Islet precursor cell (in vitro differentiated cells): ENCODE measurements at places on chromosomes 13 and 19.

GRCh38 chr13:112182846-112183531, 116.0 kb downstream of the SOX1 start:
- DNase-seq, result peak; percentile 45

- DNase-seq, result no peak
Measured at GRCh38 chr19:14103310-14103709, 12.8 kb upstream of the SAMD1 start.

DNA sequence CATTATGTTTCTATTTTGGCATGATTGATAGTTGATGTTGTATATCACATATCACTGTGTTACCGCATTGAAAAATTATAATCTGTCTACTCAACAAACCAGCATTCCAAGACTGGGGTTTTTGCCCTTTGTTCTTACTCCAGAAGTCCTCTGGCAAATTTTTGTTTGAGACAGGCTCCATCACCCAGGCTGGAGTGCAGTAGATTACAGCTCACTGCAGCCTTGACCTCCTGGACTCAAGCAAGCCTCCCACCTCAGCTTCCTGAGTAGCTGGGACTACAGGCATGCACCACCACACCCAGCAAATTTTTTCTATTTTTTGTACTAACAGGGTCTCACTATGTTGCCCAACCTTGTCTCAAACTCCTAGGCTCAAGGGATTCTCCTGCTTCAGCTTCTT, 741.0 kb downstream of the PCDH9 start:
- DNase-seq, result no peak

DNA sequence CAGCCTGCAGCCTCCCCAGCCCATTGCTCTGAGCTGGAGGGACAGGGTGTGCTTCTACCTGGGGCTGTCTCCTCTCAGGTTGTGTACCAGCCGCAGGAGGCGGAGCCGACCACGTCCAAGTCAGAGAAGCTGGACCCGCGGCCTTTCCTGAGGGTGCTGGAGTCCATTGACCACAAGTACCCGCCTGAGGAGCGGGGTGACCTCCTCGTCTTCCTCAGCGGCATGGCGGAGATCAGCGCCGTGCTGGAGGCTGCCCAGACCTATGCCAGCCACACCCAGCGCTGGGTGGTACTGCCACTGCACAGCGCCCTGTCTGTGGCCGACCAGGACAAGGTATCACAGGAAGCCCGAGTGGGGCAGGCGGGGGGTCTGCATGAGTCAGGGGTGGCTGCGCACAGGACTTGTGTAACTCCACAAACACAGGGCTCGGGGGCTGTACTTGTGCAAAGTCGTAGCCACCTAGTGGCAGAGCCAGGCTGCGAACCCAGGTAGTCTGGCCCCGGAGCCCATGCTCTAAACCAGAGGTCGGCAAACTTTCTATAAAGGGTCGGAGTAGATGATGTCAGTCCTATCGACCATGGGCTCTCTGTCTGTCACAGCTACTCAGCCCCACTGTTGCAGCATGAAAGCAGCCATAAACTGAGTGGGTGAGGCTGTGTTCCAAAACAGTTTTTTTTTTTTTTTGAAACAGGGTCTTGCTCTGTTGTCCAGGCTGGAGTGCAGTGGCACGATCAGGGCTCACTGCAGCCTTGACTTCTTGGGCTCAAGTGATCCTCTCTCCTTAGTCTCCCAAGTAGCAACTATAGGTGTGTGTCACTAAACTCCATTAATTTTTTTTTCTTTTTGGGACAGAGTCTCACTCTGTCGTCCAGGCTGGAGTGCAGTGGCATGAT, 8.9 kb downstream of the DHX34 start:
- DNase-seq, result no peak

DNA sequence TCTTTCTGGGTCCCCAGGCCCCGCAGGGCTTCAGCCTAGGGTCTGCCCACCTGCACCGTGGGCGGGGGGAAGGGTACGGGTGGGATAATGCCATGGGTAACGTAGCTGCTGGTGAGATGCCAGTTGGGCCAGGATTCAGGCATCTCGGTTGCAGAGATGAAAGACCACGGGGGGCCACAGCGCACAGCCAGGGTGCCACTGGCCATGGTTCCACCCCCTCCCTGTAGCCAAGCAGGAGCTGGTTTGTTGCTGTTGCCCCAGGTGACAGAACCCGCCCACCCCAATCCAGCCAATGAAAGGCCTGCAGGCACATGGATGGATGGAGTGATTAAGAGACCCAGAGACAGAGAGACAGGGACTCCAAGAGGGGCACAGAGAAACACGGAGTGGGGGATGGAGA, 1.0 kb upstream of the CGB7 start:
- DNase-seq, result peak; percentile 63

DNA sequence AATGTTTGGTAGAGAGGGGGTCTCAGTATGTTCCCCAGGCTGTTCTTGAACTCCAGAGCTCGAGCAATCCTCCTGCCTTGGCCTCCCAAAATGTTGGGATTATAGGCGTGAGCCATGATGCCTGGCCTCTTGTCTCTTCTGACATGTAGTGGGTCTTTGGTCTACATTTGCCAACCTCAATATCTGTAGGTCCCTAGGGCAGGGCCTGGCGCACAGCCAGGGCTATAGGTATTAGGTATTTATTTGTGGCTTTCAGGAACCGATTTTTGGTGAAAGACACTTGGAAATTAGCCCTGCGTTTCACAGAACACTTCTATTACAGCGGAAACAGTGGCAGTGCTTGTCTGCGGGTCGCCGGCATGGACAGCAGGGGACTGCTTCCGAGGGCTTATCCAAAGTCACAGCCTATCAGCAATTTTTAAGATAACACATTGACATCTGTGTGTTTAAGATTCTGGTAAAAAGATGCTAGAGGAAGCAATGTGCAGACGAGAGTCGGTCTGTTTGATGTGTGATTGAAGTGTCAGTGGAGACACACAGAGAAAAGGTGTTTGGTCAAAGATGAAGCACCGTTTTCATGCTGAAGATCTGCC, 14.5 kb downstream of the ZNF536 start:
- DNase-seq, result no peak

DNA sequence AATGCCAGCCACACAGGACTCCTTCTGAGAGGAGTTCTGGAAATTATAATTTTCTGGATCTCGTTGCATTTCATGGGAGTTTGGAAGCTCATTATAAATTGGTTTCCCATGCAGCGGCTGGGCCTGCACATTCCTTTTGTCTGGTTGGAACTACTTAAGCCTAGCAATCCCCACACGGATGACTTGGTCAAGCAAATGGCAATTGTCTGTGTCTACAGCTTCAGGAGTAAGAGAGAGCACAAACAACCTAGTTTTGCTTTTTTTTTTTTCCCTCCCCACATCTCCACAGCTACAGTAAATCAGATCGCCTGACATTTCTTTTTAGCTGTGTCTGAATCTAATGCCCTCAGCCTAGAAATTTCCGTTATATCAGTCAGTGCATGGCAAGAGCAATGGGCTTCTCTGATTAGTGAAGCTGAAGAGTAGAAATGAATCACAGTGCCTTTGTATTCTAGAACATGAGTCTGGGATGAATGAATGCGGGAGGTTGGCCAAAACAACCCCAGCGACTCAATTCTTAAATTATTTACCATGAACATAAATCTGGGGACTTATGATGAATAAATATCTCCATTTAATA, 15.1 kb downstream of the PCDH8 start:
- DNase-seq, result no peak

DNA sequence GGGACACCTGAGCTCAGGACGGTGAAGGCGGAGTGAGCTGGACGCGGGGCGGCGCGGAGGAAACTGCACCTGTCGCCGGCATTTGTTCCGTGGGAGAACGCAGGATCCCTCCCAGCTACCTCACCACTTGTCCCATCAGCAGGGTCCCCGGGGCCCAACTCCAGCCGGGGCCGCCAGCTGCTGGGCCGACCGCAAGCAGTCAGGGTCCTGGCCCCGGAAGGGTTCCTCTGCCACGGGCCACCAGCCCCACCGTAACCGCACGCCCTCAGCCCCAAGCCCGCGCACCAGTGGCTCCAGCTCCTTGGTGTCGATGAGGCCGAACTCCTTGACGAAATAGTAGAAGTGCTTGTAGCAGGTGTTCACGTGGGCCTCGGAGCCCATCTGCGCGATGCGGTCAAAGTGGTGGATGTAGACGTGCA, 19.6 kb downstream of the MOB3A start:
- DNase-seq, result no peak

DNA sequence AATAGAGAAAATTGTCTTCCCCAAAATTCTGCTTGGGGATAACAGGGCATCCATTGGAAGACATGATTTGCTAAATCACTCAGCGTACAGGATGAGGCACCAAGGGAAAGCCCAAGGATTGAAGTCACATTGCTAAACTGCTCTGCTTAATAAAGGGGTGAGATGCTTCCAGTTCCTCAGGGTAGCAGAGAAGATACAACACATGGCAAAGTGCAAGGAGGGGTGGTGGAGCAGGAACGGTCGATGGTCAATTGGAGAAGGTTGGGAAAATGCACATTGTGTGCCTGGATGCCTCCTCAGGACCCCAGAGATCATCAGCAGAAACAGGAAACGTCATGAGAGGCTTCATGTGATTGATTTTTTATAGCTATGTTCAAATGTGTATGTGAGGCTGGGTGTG, 116.3 kb upstream of the SOX1 start:
- peak; percentile 2 for DNase-seq

DNA sequence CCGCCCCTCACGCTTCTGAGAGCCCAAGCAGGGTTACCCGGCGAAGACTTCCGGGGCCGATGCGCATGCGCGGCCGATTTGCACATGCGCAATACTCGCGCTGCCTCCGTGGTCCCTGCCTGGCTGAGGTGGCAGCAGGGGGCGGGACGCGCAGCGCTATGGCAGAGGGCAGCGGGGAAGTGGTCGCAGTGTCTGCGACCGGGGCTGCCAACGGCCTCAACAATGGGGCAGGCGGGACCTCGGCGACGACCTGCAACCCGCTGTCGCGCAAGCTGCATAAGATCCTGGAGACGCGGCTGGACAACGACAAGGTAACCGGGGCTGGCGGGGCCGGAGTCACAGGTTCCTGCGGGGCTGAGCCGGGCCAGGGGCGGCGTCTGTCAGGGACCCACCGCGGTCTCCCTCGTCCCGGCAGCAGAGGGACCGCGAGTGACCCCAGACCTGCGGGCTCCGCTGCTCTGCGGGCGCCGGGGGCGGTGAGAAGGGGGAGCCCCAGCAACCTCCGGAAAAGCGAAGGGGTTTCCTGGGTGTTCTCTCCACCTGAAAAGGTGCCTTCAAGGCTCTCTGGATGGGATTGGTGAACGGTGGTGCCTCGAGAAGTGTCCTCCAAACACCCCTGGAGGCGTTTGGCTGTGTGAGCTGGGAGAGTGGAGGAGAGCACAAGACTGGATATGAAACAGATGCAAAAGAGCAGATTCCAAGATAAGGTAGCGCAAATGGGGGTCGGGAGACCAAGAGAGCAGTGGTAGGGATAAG, at the start of gene COG6:
Gene COG6 (plus strand): TSS at position 94 of the 756 bp plus-strand sequence. CDS start 65 bp downstream, at position 159.
- peak; percentile 95 for DNase-seq

DNA sequence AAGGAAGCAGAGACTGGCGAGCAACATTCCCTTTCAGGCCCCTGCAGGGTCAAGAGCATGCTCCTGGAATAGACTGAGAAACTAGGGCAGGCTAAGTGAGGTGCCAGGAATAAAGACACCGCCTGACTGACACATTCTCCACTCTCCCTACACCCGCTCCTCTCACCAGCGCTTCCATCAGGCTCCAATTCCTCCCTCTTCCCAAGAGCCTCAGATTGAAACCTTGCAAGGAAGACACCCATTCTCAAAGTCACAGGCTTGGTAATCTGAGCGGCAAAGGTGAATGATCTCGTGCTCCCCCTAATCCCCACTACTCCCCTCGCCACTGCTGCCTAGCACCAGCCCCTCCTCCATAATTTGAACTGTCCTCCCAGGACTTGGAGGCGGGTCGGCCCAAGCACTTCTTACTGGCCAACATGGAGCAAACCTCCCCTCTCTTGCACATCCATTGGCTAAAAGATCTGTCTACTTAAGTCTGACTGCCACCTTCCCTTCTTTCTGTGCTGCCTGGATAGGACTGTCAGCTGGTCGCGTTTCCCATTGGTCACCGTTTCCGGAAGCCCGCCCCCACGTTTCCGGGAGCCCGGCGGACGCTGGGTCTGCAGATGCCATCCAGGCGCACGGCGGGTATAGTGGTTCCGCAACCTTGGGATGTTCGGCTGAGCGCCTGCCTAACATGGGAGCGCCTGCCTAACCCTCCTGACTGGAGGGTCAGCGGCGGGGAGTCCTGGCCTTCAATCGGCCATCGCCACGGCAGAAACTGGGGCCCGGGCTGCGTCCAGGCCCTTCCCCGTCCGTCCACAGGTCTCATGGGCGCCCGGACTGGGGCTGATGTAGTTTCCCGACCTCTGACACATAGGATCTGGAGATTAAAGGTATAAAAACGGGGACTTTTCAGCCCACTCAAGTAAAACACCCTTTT, 33.6 kb downstream of the ZNF383 start:
- DNase-seq, result no peak

- DNase-seq, result no peak
Measured at GRCh38 chr19:40246292-40247073, 20.0 kb upstream of the CCNP start.

- no peak for DNase-seq
Measured at GRCh38 chr13:75934889-75935288, 298.8 kb downstream of the LMO7 start.

DNA sequence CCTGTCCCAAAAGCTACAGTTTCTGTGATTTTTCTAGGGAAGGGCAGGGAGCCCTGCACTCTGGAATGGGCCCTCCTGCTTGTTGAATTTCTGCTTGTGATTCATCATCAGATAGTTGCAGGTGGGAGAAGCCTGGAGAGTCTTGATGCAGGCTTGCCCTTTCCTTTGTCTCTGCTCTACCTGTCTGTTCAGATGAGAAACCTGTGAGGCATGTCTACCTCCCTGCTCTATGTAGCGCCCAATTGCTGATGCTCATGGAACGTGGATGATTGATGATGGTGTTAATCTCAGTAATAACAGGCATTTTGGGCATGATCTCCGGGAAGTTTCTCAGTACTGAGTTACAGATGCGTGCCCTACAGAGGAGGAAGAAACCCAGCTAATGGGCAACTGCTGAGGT, 10.9 kb upstream of the CBY2 start:
- DNase-seq, result no peak

DNA sequence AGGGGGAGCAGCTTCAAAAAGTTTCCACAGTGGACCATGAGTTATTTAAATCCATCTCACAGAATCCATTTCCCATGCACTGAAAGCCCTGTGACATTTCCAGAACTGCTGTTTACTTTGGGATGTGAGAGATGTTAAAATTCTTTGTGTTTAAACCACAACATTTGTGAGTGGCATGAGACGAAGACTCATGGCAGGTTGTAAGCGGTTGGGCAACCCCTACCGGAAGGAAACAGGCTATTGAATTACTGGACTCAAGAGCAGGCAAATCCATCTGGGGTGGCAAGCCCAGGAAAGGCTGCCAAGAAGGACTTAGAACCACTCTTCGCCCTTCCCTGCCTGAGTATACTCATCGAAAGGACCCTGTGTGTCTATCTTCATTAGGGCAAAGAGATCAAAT, 22.3 kb upstream of the CLDN10 start:
- no peak for DNase-seq
